IPS DF 19.7 (cell line): ENCODE measurements at places on chromosomes 12 and 14.

- no peak for DNase-seq
Observed at GRCh38 chr12:41959271-41959670, 185.4 kb downstream of the GXYLT1 start.

GRCh38 chr14:100526632-100527031, 60.6 kb downstream of the BEGAIN start:
- DNase-seq: no peak

GRCh38 chr12:15842108-15842507, 40.1 kb upstream of the STRAP start:
- no peak for DNase-seq

GRCh38 chr12:101563212-101563611, 31.6 kb upstream of the MYBPC1 start:
- DNase-seq: no peak

GRCh38 chr14:53999061-53999488, 42.5 kb upstream of the BMP4 start:
- no peak for DNase-seq

- DNase-seq: no peak
Observed at GRCh38 chr12:1592444-1593173, 1.8 kb downstream of the FBXL14 start.

- no peak for DNase-seq
Observed at GRCh38 chr14:74973003-74973653, 17.7 kb upstream of the PGF start.

DNA sequence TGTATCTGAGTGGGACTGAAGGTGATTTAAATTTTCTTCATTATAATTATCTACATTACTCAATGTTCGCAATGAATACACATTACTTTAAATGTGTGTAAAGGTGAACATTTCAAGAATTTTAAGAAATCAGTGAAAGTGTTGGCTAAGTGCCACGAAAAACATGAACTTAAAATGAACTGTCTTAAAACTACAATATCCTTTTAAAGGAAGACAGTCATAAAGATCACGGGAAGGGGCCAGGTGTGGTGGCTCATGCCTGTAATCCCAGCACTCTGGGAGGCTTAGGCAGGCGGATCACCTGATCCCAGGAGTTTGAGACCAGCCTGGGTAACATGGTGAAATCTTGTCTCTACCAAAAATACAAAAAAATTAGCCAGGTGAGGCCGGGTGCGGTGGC, 11.2 kb downstream of the MOK start:
- DNase-seq: no peak

- DNase-seq: no peak
Observed at GRCh38 chr14:72892879-72893635, 844 bp downstream of the DPF3 start.

DNA sequence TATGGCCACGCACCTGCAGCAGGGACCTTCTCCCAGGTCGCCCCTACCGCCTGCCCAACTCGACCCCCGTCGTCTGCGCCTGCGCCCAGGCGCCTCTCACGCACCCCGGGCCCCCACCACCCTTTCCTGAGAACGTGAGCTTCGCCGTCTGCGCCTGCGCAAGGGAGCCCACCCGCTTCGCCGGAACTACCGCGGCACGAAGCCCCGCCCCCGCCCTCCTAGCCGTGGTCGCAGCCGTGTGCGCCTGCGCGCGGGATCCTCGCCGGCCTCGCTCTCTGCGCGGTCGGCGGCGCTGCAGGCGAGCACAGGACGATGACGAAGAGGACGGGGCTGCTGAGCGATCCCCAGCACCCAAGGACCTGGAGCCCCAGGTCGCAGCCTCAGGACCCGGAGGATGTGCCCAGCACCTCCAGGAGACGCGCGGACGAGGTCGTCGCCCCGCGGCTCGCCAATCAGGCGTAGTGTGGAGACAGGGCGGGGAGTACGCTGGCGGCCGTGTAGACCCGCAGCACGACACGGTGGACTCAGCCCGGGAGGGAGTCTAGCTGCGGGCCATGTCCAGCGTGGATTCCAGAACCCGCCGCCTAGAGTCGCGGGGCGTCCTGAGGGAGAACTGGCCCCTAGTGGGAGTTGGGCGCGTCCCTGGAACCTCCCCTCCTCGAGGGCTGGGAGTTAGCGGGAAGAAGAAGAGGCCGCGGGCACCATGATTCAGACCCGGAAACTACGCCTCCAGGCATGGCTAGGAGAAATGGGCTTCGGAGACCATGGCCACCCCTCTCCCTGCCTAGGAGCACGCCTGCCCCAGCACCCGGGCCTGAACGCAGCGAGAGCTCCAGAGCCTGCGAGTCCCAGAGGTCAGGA, 1120.8 kb upstream of the TMEM132C start:
- DNase-seq: no peak

DNA sequence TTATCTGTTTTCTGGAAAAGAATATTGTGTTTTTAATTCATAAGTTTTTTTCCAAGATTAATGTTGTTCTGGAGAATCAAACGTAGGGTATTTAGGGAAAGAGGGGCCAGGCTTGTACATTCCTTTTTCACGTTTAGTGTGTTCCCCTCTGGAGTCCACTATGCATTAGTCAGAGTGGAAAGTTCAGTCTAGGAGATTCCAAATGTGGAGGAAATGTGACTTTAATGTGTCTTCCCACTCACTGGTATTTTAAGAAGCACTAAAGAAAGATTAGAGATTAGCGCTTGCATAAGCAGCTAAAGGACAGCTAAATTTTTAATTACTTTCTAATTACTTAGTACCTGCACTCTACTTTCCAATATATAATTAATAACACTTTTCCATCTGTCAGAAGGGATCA, 4.4 kb upstream of the PDE6H start:
- DNase-seq: no peak

DNA sequence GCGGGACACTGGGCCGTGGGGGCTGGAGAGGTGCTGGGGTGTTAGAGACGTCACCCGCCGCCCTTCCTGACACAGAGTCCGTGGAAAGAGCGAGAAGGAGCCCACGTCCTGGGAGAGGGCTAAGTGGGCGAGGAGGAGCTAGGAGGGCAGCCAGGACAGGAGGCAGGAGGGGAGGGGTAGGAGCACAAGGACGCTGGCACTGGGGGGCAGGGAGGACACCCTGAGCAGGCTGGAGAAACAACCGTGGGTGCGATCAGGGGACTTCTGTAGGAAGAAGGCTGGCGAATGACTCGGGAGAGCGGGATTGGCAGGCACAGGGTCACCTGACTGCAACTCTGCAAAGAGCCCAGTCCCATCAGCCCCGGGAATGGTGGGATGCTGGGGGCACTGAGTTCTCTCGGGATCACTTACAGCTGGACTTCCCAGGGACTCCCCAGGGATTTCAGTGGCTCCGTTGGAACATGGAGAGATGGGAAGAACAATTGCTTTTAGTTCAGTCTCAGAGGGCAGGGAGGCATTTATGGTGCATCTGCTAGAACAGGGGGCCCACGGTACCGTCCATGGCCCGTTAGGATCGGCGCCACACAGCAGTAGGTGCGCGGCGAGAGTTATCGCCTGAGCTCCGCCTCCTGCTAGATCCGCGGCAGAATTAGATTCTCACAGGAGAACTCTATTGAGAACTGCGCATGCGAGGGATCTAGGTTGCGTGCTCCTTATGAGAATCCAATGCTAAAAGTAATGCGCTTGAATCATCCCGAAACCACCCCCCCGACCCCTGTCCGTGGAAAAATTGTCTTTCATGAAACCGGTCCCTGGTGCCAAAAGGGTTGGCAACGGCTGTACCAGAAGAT, 24.3 kb downstream of the UBR7 start:
- DNase-seq: no peak

DNA sequence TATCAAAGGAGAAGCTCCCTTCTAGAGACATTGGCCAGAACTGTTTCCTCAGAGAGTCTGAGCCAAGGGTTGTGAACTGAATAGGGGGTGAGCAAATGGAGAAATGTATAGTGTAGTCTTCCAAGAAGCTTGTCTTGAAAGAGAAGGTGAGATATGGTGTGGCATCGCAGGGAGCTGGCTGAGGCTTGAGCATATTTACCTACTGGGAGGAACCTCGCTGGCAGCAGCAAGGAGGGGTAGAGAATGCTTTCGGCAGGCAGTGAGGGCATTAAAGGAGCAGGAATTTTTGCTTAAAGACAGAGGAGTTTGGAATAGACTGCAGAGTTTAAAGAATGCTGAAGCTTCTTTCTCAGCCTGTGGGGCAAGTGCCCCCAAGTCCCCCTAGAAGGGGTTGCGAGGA, 59.3 kb upstream of the PRMT8 start:
- no peak for DNase-seq

- DNase-seq: no peak
Observed at GRCh38 chr12:52032446-52032803, 18.8 kb upstream of the NR4A1 start.

GRCh38 chr12:121240484-121241101, 30.7 kb downstream of the P2RX4 start:
- DNase-seq: no peak

DNA sequence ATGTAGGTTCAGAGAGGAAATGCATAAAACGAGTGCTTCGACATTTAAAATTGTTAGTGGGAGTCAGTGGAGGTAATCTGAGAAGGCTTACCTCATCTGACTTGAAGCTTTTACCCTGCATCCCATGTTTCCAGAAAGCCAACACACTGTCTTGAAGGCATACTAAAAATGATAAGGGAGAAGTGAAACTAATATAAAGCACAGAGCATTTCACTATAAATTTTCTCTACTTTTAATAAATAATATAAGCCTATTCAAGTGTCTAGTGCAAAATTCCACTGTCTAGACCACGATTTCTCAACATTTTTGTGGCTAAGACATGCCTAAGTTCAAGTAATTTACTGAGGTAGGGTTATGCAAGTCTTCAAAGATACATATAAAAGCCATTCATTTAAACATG, 29.1 kb upstream of the CDKL1 start:
- DNase-seq: no peak

- no peak for DNase-seq
Observed at GRCh38 chr14:105532735-105533141, 6.4 kb downstream of the TMEM121 start.

DNA sequence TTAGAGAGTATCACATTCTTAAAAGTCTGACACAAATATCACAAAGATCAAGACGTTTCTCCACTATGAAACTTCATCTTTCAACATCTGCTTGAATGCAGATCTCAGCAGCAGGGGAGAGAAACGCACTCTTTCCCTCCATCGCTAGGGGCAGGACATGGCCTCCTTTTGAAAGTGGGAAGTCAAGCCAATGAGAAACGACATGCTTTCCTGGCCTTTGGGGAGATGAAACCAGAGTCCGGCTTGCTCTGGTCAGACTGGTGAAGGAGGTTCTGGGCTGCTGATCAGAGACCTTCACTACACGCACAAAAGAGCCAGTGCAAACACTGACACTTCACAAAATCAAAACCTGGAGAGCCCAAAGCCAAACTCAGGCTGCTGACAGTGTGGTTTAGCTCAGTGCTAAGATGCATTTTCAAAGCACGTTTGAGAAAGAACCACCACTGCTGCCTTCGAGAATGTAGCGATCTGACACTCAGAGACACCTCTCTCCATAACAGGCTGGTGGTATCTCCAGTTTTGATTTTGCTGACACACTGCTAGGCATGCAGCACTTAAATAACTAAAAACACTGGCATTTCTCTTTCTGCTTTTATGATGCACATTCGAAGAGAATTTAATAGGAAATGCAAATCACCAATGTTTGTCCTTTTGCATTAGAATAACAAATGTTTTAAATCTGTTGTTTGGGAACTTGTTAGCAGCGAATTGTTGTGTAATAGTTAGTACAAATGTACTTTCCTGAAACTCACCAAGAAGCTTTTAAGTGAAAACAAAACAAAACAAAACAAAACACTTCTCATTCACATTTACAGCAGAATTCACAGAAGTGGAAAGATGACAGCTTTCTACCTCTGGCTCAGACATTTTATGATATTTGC, 93.9 kb upstream of the OVCH1 start:
- DNase-seq: peak; percentile 61
